ENCODE measurements at places on chromosomes 12 and 14. TPM values are rescaled to one million over a fixed set of nuclear protein-coding genes. Genes with fewer than 3 reads are reported as not detected.

The MYH6 gene
- total RNA-seq: 0.11 TPM

The CLECL1 gene
- not detected for total RNA-seq

The OASL gene
- 1.7 TPM for total RNA-seq

The GYS2 gene
- 0.23 TPM for total RNA-seq

The REP15 gene
- 0.28 TPM for total RNA-seq

The MMP19 gene
- 0.29 TPM for total RNA-seq

All from A549 treated with dexamethasone at 1 μM for 4 hours (cell line).